SJCRH30 (cell line): ENCODE measurements at places on chromosomes 5 and 9. TPM values are rescaled to one million over a fixed set of nuclear protein-coding genes. Genes with fewer than 3 reads are reported as not detected.
A peak's percentile ranks its signal among the peaks of the same experiment; 100 is the strongest.

DNA sequence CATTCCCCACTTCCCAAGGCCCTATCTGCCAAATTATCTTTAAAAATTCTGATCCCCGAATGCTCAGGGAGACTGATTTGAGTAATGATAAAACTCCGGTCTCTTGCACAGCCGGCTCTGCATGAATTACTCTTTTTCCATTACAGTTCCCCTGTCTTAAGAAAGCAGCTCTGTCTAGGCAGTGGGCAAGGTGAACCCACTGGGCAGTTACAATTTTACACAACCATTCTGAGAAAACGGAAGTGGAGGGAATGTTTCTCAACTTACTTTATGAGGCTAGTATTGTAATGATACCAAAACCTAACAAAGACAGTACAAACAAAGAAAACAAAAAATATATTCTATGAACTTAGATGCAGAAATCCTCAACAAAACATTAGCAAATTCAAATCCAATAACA, 100.0 kb downstream of the MCTP1 start:
- DNase-seq, result no peak
- H3K4me1 ChIP-seq, result no peaks in the 10 kb centered on the region
- no peak overlapping the region for H3K4me3 ChIP-seq
- H3K27me3 ChIP-seq, result no peaks in the 10 kb centered on the region
- no peaks in the 10 kb centered on the region for H3K36me3 ChIP-seq

- H3K27me3 ChIP-seq, result no peaks in the 10 kb centered on the region
- H3K4me3 ChIP-seq, result peak overlapping the region; percentile 65
- peaks cover 6% of the 10 kb centered on the region for H3K4me1 ChIP-seq
- peak; percentile 95 for DNase-seq
- no peaks in the 10 kb centered on the region for H3K36me3 ChIP-seq
Measured at GRCh38 chr5:134466241-134467069, 54.8 kb upstream of the CDKN2AIPNL start.

GRCh38 chr5:140608722-140609121, 24.3 kb downstream of the CD14 start:
- no peak overlapping the region for H3K27ac ChIP-seq
- no peak overlapping the region for H3K4me3 ChIP-seq
- H3K27me3 ChIP-seq, result no peaks in the 10 kb centered on the region
- no peaks in the 10 kb centered on the region for H3K36me3 ChIP-seq
- no peak for DNase-seq

DNA sequence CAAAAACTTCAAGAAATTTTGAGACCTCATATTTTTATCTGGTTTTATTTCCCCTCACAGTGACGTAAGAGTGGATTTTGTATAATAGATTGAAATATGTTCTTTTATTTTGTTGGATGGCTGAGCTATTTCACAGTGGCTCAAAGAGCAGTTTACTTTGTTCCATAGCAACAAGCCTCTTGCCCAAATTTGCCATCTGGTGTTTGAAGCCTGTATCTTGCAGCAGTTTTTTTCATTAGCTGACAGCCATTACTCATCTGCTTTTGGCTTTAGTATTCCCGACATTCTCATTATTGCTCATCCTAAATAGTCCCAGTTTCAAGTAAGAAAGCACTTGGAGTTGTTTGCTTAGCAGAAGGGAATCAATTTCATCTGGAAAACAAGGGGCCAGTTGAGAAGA, 36.3 kb downstream of the GDA start:
- DNase-seq, result no peak
- no peak overlapping the region for H3K4me3 ChIP-seq
- H3K4me1 ChIP-seq, result no peaks in the 10 kb centered on the region

DNA sequence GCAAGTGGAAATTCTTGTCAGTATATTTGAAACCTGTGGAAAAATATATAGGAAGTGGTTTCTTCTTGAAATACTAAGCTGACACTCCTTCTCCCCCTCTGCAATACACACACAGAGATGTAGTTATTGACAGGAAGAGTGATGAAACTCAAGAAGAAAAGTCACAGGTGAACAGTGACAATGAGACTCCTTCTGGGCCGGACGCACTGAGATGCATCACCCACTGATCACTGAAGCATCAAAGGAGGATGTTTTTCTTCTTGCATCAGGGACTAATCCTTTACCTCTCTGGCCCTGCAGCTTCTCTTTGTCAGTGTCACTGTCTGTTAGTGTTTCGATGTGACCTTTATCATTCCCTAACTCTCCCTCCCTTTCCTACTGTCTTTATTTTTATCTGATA, 1864.2 kb upstream of the C9orf72 start:
- H3K27me3 ChIP-seq, result no peaks in the 10 kb centered on the region
- no peak for DNase-seq
- no peak overlapping the region for H3K27ac ChIP-seq
- H3K36me3 ChIP-seq, result no peaks in the 10 kb centered on the region

DNA sequence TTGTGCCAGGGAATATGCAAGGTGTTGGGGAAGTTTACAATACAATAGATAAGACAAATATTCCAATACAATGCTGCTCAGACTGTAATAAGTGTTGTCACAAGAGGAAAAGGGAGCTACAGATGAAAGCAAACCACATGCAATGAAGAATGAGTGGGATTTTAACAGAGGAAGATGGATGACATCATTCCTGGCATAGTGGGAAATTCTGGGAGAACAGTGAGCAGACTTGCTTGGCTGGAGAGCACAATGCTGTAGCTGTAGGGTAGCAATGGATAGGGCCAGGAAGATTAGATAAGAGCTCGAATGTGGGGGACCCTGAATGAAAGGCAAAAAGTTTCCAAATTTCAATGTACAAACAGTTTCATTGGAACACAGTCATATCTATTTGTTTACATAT, 9.5 kb upstream of the DPYSL3 start:
- DNase-seq, result no peak
- no peak overlapping the region for H3K27ac ChIP-seq
- peaks cover 17% of the 10 kb centered on the region for H3K4me1 ChIP-seq
- no peak overlapping the region for H3K4me3 ChIP-seq
- peaks cover 6% of the 10 kb centered on the region for H3K27me3 ChIP-seq
- H3K36me3 ChIP-seq, result no peaks in the 10 kb centered on the region

DNA sequence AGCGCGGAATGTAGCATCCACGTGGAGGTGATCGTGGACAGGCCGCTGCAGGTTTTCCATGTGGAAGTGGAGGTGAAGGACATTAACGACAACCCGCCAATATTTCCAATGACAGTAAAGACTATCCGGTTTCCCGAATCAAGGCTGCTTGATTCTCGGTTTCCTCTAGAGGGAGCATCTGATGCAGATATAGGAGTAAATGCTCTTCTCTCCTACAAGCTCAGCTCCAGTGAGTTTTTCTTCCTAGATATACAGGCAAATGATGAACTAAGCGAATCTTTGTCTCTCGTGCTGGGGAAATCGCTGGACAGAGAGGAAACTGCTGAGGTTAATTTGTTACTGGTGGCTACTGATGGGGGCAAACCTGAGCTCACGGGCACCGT, 598 bp downstream of the PCDHA2 start:
- H3K27me3 ChIP-seq, result no peaks in the 10 kb centered on the region; the same call in 1 of the 2 replicates
- no peak overlapping the region for H3K27ac ChIP-seq
- H3K36me3 ChIP-seq, result no peaks in the 10 kb centered on the region
- DNase-seq, result no peak

GRCh38 chr5:23269981-23270380, 237.4 kb upstream of the PRDM9 start:
- no peaks in the 10 kb centered on the region for H3K36me3 ChIP-seq
- H3K4me1 ChIP-seq, result peaks cover 14% of the 10 kb centered on the region
- H3K27me3 ChIP-seq, result no peaks in the 10 kb centered on the region

DNA sequence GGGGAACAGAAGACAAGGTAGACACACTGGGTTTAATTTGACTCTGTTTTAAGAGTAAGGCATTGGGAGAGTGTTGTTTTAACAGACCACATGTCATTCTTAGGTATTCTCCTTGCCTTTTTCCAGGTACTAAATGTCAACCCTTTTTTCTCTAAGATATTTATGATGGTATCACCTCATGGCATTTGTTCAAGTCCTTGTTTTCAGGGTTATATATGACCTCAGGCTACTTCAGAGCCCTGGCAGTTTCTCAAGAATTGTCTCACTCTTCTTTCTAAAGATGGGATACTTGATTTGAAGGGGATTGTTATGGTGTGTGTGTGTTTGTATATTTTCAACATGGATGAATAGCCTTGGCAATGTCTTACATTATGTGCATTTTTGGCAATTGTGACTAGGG, 131.1 kb upstream of the ACTBL2 start:
- no peaks in the 10 kb centered on the region for H3K36me3 ChIP-seq
- no peak overlapping the region for H3K27ac ChIP-seq
- DNase-seq, result no peak
- H3K4me1 ChIP-seq, result no peaks in the 10 kb centered on the region
- no peaks in the 10 kb centered on the region for H3K27me3 ChIP-seq

- no peaks in the 10 kb centered on the region for H3K27me3 ChIP-seq
- no peak for DNase-seq
- H3K36me3 ChIP-seq, result no peaks in the 10 kb centered on the region
- no peaks in the 10 kb centered on the region for H3K4me1 ChIP-seq
Measured at GRCh38 chr5:128869970-128870369, 95.3 kb upstream of the SLC27A6 start.

GRCh38 chr9:2872250-2872930, 28.5 kb upstream of the PUM3 start:
- no peak overlapping the region for H3K4me3 ChIP-seq
- H3K4me1 ChIP-seq, result no peaks in the 10 kb centered on the region
- H3K27me3 ChIP-seq, result 0 out of 2 replicates have a peak, but pooled peaks cover 8% of the 10 kb centered on the region

GRCh38 chr9:21788752-21789151, 13.7 kb upstream of the MTAP start:
- no peak for DNase-seq
- H3K36me3 ChIP-seq, result no peaks in the 10 kb centered on the region
- H3K4me1 ChIP-seq, result no peaks in the 10 kb centered on the region
- H3K27ac ChIP-seq, result no peak overlapping the region
- H3K27me3 ChIP-seq, result peaks cover 3% of the 10 kb centered on the region; the same call in 1 of the 2 replicates

GRCh38 chr5:150130493-150130922, 25.1 kb downstream of the PDGFRB start:
- no peaks in the 10 kb centered on the region for H3K27me3 ChIP-seq
- no peak overlapping the region for H3K27ac ChIP-seq
- H3K36me3 ChIP-seq, result no peaks in the 10 kb centered on the region
- H3K4me1 ChIP-seq, result no peaks in the 10 kb centered on the region
- DNase-seq, result no peak

- no peaks in the 10 kb centered on the region for H3K27me3 ChIP-seq
- H3K4me3 ChIP-seq, result no peak overlapping the region
- DNase-seq, result no peak
- H3K4me1 ChIP-seq, result peaks cover 13% of the 10 kb centered on the region
- H3K27ac ChIP-seq, result no peak overlapping the region
- H3K36me3 ChIP-seq, result no peaks in the 10 kb centered on the region
Measured at GRCh38 chr5:98206566-98206965, 566.9 kb upstream of the RGMB start.

GRCh38 chr5:119418606-119419100, 33.6 kb upstream of the HSD17B4 start:
- DNase-seq, result peak; percentile 26
- no peaks in the 10 kb centered on the region for H3K27me3 ChIP-seq
- H3K36me3 ChIP-seq, result no peaks in the 10 kb centered on the region
- H3K27ac ChIP-seq, result no peak overlapping the region
- peaks cover 1% of the 10 kb centered on the region; the same call in 1 of the 2 replicates for H3K4me1 ChIP-seq

DNA sequence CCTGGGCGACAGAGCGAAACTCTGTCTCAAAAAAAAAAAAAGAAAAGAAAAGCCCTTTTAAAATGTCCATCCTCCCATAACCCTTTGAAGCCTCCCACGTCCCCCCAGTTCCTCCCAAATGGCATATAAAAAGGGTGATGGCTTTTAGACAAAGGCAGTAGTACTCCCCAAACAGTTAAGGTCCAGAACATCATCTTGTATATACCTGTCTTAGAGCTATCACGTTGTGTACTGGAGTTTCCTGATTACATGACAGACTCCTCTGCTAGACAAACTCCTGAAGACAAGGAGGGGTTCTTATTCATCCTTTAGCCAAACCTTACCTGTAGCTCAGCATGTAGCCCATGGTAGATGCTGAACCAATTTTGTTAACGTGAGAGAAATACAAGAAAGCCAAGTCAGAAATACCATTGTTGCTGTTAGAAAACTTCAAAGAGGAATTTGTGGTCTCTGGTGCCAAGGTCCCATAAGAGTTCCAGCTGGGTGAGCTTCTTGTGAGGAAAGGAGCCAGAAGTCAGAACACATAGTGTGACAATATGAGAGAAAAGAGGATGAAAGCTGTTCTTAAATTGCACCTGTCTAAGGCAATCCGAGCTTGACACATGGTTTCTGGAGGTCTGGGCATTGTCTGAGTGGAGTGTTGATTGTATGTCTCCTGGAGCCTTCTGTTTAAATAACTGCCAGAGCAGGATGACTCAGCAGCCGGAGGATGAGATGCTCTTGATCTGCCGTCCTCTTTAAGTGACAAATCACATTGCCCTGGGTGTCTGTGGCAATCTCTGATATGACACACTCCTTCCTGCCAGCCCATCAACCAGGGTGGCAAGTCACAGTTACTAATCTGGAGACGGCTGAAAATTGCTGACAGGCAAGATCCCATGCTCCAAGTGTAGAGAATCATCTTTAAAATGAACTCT, 69.1 kb downstream of the ARRDC3 start:
- H3K4me1 ChIP-seq, result peaks cover 44% of the 10 kb centered on the region
- H3K27ac ChIP-seq, result peak overlapping the region; percentile 78
- no peaks in the 10 kb centered on the region for H3K27me3 ChIP-seq
- peak; percentile 82 for DNase-seq
- H3K4me3 ChIP-seq, result peak overlapping the region; percentile 8
- no peaks in the 10 kb centered on the region for H3K36me3 ChIP-seq

GRCh38 chr9:31983895-31984294, 400.5 kb upstream of the ACO1 start:
- no peaks in the 10 kb centered on the region for H3K27me3 ChIP-seq
- no peak overlapping the region for H3K27ac ChIP-seq
- no peaks in the 10 kb centered on the region for H3K4me1 ChIP-seq

DNA sequence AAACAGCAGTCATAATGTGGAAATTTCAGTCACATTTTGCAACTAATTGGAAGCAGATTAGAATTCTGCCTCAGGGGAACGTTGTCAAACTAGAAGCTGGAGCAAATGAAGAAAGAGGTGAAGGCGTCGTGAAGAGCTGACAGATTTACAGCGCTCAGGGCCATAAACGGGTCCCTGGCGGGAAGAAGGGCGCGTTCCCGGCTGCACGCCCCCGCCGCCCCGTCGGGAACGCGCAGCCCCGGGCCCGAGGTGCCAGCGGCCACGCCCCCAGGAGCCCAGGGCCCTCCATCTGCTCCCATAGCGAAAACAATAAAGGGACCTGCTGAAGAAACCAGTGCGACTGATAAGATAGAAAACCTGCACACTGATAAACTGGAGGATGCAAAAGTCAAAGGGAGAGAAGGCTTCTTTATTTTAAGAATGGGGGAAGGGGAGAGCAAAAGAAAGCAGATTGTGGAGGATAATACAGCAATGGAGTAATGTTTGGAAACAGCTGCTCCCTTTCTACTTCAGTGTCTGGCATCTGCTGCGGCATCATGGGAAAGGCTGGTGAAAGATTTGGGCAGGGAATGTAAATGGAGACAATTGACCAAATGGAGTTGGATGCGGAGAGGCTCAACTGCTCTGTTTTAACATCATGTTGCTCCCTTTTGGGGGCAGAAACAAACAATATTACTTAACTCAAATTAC, 11.1 kb downstream of the ZNF608 start:
- H3K27ac ChIP-seq, result peak overlapping the region; percentile 60
- DNase-seq, result peak; percentile 75
- H3K4me1 ChIP-seq, result peaks cover 33% of the 10 kb centered on the region
- no peaks in the 10 kb centered on the region for H3K27me3 ChIP-seq
- peak overlapping the region; percentile 22 for H3K4me3 ChIP-seq
- H3K36me3 ChIP-seq, result no peaks in the 10 kb centered on the region

The GLE1 gene
- total RNA-seq, result 34.1 and 38.1 TPM in 2 replicates

The CCL27 gene
- total RNA-seq, result 0.76 TPM in 1 of 2 replicates, not detected in the other

The SLC34A1 gene
- not detected in 2 replicates for total RNA-seq

The SPRY4 gene
- 41.6 and 41.7 TPM in 2 replicates for total RNA-seq

The AHRR gene
- total RNA-seq, result 0.15 and 0.20 TPM in 2 replicates

The KIF4B gene
- total RNA-seq, result 0.02 and 0.03 TPM in 2 replicates

The LRRC19 gene
- total RNA-seq, result not detected in 2 replicates
